ENCODE measurements at places on chromosomes 6 and 20.

GRCh38 chr6:156256161-156256560, 521.0 kb upstream of the ARID1B start:
- DNase-seq = no peak

- no peak for DNase-seq
Observed at GRCh38 chr20:52201395-52201794, 9.8 kb upstream of the ZFP64 start.

DNA sequence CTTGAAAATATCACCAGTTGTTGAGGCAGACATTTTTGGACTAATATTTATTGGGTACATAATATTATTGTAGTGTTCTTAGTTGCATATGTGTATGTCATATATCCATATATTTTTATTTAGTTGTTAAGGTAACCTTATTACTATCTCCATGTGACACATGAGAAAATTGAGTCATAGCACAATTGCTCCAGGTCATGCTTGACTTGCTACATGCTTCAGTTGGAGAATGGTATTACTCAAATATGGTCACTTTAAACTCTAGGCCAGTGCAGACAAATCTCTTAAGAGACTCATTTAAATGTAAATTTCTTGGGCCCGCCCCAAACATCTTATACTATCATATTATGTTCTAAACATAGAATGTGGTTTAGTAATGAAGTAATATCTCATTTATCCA, 246.1 kb downstream of the RIMS1 start:
- no peak for DNase-seq

GRCh38 chr20:10915815-10916214, 242.0 kb upstream of the JAG1 start:
- DNase-seq = no peak

DNA sequence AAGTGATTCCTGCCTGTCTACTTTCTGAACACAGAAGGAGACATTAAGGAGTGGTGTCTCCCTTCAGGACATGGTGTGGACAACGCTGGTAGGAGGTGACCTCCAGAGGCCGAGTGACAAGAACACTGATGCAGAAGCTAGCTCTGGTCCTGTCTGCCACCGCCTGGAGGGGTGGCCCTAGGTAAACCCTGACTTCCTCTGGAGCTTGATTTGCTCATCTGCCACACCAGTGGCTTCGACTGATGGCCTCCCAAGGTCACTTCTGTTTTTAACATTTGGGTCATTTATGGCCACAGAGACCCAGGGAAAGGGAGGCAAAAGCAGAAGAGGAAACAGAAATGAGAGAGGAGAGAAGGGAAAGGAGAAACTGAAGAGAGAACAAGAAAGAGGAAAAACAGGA, 49.4 kb upstream of the SLC22A23 start:
- DNase-seq = no peak

DNA sequence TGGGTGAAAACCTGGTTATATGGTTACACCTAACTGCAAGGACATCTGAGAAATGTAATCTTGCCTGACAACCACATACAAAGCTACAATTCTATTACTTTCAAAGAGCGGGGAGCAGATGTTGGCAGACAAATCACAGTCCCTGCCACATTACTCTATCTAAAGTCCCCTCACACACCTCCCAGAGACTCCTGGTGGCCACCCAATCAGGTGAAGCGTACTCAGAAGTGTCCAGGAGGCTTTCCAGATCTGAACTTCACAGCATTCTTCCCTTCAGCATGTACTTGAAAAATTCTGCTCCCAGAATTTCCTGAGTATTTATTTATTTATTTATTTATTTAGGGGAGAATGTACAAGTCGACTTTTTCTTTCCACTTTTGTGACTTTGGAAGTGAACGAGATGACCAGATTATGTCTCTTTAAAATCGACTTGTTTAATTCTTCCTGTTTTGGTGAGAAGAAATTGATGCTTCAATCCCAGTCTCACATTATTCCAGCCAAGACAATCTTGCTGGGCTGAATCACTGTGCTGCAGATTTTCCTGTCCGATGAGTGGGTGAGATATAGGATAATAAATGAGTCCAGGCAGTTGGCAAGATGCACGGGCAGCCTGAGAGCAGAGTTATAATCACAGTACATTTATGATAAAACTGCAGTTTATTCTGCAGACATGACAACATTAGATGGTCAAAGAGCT, 46.9 kb upstream of the POPDC3 start:
- no peak for DNase-seq

- no peak for DNase-seq
Observed at GRCh38 chr20:24040896-24041459, 52.4 kb upstream of the GGTLC1 start.

DNA sequence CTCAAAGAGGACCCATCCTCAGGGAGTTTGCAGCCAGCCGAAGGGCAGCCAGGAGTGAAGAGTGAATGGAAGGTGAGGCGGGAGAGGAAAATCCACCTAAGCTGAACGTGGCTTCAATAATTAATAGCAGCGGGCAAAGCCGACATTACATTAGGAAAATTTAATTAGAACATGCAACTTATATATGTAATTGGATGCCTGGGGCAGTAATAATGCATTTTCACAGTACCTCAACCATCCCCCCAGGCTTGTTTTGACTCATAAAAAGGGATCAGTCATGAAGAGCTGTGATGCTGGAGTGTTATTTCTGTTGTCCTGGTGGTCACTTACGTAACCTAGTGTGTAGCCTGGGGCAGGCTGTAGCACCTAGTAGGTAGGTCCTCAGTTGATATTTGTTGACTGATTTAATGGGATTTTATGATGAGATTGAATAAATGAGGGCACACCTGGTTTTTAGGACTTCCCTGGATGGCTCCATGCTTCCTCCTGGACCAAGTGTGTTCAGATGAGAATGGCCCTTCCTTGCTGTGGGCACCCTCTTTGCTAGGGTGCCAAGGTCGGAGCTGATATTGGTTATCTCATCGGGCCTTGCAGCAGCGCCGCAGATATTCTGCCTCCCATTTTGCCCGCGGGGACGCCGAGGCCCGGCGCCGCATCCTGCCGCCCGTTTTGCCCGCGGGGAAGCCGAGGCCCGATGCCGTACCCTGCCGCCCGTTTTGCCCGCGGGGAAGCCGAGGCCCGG, 128.8 kb downstream of the CDH26 start:
- no peak for DNase-seq

GRCh38 chr20:37245216-37246150, 16.1 kb downstream of the GHRH start:
- no peak for DNase-seq

DNA sequence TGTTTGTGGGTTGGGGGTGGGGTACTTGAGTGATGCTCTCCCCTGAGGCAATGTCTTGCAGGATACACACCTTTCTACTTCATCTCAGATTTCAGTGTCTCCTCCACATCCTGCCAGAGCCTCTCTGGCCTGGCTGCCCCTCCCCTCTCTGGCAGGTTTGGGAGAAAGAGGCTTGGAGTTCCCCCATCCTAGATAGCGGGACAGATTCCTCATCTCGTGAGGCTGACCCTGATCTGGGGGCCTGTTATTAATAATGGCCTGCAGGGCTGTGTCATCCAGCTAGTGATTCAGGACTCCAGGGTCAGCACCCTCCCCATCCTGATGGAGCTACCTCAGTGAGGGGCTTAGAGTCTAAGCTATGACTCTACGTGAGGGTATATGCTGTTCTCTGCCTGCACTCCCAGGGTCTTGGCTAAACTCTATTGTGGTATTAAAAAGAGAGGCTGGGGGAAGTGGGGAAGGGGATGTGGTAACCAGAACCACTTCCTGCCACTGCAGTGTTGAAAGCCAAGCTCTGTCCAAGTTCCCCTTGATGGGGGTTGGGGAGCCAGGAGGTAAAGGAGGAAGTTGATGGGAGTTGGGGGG, 3.7 kb upstream of the MMP9 start:
- no peak for DNase-seq

- DNase-seq = no peak
Observed at GRCh38 chr6:78845567-78845966, 21.8 kb upstream of the IRAK1BP1 start.

DNA sequence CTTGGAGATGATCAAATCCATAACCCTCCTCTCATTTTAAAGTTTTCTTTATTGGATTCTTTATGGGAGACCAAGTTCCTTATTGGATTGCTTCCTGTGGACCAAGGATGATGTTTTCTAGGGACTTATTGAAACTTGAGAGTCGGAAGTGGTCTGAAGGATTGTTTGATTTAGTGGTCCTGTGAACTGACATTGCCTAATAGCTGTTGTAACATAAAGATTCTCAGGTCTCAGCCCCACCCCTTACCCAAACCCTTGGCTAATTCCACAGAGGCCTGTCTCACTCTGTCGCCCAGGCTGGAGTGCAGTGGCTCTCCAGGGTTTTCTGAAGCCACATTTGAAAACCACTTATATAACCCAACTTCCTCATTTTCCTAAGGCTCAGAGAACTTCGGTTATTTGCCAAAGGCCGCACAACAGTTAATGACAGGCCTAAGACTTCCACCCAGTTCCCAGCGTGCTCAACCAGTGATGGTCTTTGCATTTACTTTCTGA, 77.0 kb downstream of the ATXN1 start:
- no peak for DNase-seq

GRCh38 chr6:130000526-130001421, 17.6 kb upstream of the L3MBTL3 start:
- no peak for DNase-seq

DNA sequence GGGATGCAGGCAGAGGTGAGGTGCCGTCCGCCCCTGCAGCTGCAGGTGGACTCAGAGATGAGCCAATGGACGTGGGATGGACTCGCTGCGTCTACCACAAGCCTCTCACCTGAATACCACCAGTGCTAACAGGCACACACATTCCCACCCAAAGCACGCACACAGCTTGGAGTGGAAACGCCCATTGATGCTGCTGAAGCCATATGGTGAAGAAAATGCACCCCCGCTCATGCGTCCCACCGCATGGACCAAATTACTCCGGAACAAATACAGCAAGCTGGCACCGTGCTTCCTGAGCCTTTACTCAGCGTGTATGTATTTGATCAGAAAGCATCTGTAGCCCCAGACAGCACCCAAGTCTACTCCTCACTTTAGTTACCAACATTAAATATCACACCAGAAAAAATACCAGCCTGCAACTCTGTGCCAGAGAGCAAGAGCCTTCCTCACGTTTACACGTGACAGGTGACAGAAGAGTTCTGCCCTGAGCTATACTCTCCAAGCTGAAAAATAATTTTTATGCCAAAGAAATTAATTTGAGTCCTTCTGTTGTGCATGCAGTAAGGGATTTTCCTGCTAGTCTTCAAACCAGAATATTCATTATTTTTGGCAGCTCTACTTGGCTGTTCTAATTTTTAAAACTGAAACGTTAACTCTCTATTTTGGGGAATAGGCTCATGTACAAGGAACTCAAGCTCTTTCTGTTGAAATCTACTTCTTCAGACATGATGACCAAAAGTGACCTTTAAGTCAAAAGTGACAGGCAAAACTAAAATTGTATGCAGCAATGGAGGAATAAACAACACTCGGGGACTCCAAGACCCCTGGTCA, 58.2 kb upstream of the SYNDIG1 start:
- no peak for DNase-seq

DNA sequence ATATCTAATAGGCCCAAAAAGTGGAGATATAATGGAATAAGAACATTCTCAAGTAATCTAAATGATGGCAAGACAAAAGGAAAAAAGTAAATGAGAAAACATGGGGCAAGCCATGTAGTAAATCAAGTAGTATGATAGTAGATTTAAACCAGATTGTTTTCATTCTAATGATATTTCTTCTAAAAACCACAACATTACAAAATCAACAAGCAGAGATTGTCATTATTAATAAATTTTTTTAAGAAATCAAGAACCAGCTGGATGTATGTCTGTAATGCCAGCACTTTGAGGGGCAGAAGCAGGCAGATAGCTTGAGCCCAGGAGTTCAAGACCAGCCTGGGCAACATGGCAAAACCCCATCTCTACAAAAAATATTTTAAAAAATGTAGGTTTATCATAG, 155.0 kb downstream of the RNGTT start:
- no peak for DNase-seq

GRCh38 chr6:132731086-132731485, 17.2 kb upstream of the VNN1 start:
- no peak for DNase-seq

Measured in fibroblast of skin of back (primary cell).